ENCODE measurements at places on chromosomes 1 and 21. TPM values are rescaled to one million over a fixed set of nuclear protein-coding genes. Genes with fewer than 3 reads are reported as not detected.
A peak's percentile ranks its signal among the peaks of the same experiment; 100 is the strongest.

The ANKRD35 gene
- 0.33 TPM for total RNA-seq

GRCh38 chr1:241605146-241605805 lies 34.9 kb downstream of the CHML start:
- no peak for DNase-seq

The FAM78B gene
- total RNA-seq: 0.13 TPM

The PRDX6 gene
- total RNA-seq: 239 TPM

DNA sequence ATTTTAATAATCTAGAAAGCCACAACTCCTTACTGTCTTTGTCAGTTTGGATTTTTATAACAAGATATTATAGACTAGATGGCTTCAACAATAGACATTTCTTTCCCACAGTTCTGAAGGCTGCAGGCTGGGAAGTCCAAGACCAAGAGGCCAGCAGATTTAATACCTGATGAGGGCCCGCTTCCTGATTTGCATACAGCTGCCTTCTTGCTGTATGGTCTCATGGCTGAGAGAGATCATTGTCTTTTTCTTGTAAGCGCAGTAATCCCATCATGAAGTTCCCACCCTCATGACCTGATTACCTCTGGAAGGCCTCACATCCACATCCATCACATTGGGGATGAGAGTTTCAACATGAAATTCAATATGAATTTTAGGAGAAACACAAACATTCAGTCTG lies 9.8 kb downstream of the RPS6KC1 start:
- no peak for DNase-seq

The DDI2 gene
- 21.3 TPM for total RNA-seq

DNA sequence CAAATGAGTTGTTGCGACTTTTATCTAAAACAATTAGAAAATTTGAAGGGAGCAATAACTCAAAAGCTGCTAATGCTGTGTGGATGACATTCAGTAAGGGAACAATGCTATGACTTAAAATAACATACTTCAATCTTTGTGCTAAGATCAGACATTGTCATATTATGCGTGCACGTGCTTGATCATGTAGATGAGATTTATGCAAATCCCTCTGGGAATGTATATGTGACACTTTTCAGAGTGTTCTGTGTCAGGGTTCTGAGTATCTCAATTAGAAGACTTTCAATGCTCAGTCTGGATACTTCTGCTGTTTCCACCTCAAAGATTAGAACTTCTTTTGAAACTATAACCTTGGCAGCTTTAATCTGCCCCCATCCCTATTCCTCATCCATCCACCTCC lies 18.6 kb upstream of the POU2F1 start:
- DNase-seq: no peak

The WDR64 gene
- total RNA-seq: not detected

GRCh38 chr1:150309758-150310508 lies 11.4 kb upstream of the PRPF3 start:
- DNase-seq: no peak

GRCh38 chr1:87141556-87141955 lies 187.1 kb upstream of the LMO4 start:
- no peak for DNase-seq

GRCh38 chr21:29638138-29638537 lies 301.7 kb downstream of the GRIK1 start:
- DNase-seq: no peak

DNA sequence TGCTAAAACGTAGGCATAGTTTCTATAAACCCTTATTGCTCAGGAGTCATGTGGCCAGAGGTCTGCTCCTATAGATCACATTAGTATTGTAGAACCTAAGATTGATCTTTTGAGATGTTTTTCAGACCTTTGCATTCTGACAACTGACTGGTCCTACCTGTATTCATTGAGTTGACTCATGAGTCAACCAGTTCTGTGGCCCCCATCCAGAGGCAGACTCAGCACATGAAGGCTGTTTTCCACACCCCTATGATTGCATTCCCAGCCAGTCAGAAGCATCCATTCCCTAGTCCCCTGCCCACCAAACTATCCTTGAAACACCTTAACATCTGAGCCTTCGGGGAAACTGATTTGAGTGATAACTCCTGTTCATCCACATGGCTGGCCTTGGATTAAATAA lies 451.7 kb downstream of the SIPA1L2 start:
- DNase-seq: no peak

- DNase-seq: peak; percentile 60
Measured at GRCh38 chr1:156571261-156571852, 1.0 kb downstream of the IQGAP3 start.
